ENCODE measurements at places on chromosomes 5 and 9.

GRCh38 chr5:139392678-139393496, 2.0 kb downstream of the PROB1 start:
- peak; percentile 71 for DNase-seq

- DNase-seq = no peak
Observed at GRCh38 chr9:34719021-34719768, 9.3 kb upstream of the CCL21 start.

DNA sequence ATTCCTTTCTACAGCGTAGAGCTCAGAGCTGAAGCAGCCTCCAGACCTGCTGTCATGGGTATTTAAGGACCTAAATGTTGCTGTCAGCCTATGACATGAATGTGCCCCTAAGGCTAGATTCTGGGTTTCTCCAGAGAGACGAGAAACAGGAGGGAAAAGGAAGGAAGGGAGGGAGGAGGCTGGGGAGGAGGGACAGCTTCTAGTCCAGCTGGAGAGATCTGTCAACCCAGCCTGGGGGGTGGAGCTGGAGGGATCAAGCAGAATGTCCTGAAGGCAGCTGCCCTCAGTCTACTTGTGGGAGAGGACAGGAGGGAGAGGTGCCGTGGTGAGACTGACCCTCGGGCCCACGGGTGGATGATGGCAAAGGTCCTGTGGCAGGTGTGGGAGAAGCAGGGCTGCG, 1.1 kb upstream of the DBH start:
- no peak for DNase-seq

- no peak for DNase-seq
Observed at GRCh38 chr9:126126807-126127206, 199.8 kb upstream of the MVB12B start.

- no peak for DNase-seq
Observed at GRCh38 chr5:82635561-82636288, 357.6 kb upstream of the RPS23 start.

GRCh38 chr5:61599370-61600122, 267.5 kb downstream of the ZSWIM6 start:
- no peak for DNase-seq

GRCh38 chr5:86407711-86408110, 210.0 kb upstream of the COX7C start:
- no peak for DNase-seq

GRCh38 chr9:113511856-113512761, 48.6 kb downstream of the RGS3 start:
- peak; percentile 72 for DNase-seq

GRCh38 chr9:26244661-26245451, 566.6 kb upstream of the TUSC1 start:
- DNase-seq = no peak

- DNase-seq = no peak
Observed at GRCh38 chr5:78534148-78534904, 114.2 kb downstream of the LHFPL2 start.

GRCh38 chr5:134878403-134878802, 4.2 kb downstream of the TXNDC15 start:
- DNase-seq = no peak

DNA sequence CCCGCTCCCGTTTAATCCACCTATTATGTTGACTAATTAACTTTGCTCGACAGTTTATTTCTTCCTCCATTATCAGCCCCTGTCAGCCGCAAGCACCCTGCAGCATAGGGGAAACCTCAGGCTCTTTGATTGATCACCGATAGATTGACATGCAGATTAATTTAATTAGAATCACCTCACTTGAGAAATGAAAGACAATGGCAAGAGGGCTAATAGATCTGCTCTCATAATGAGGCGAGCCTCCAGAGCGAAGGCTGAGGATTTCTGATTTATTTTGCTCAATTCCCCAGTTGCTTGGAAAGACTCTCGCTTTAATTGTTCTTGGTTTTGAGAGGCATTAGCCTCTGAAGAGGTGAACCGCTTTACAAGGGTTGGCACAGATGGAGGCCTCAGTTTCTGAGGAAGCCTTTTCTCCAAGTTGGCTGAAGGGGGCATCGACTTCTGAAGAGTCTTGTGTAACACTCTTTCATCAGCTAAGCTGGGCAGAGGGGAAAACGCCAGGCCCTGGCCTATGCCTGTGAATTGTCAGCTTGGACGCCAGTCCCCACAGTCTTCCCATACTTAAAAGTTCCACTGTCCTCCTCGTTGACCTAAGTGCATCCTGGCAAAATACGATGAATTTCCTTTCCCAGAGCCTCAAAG, 275.4 kb downstream of the EBF1 start:
- no peak for DNase-seq

DNA sequence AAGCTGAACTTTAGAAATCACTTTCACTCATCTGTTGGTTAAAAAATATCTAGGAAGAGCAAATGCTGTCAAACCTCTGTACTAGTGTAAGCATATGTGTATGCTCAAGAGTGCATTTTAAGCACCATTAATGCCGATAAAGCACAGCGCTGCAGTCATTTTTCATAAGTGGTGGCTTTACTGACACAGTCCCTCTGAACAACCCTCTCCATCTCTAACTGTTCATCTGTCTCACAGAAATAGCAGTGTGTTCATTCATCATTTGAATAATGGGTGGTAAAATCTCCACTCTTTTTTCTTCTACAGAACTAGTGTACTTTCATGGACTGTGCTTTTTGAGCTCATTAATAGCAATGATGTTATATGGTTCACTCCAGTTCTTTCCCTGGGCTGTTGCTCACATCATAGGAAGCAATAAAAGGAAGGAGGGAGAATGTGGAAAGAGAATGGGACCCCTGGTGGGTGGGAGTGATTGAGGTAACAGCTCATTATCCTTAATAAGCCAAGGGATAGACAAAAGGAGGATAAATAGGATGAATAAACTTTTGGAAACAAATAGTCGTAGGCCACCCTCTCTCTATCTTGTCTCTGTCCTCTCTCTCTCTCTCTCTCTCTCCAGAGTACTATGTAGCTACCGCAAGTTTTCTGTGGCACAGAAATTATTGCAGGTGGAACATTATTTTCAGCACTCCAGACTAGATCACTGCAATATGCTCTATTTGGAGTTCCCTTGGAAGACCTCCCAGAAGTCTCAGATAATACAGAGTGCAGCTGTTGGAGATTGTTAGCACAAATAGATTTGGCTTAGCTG, 117.9 kb upstream of the PRDM9 start:
- DNase-seq = no peak

DNA sequence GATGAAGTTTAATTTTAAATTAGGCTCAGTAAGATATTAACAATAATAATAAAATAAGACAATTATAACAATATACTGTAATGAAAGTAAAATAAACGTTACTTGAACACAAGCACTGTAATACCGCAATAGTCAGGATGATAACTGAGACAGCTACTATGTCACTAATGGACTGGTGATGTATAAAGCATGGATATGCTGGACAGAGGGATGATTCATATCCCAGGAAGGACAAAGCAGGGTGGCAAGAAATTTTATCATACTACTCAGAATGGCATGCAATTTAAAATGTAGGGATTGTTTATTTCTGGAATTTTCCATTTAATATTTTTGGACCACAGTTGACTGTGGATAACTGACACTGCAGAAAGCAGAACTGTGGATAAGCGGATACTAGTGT, 196.9 kb downstream of the VPS13A start:
- DNase-seq = no peak

DNA sequence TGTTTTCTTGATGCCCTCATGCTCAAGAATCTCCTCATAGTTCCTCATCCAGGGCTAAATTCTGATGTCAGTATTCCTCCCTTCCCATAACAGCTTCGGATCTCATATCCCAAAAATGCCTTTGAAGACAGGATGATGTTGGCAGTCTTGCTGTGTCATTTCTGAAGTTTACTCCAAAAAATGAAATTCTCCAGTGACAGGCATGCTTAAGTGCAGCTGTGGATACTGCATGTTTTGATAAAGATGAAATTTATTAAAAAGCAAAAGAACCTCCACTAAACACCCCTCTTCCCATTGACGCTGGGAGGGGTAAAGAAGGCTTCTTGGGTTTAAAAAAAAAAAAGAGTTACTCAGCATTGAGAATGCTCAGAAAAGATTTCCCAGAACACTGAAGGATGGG, 43.1 kb downstream of the NDST1 start:
- no peak for DNase-seq

DNA sequence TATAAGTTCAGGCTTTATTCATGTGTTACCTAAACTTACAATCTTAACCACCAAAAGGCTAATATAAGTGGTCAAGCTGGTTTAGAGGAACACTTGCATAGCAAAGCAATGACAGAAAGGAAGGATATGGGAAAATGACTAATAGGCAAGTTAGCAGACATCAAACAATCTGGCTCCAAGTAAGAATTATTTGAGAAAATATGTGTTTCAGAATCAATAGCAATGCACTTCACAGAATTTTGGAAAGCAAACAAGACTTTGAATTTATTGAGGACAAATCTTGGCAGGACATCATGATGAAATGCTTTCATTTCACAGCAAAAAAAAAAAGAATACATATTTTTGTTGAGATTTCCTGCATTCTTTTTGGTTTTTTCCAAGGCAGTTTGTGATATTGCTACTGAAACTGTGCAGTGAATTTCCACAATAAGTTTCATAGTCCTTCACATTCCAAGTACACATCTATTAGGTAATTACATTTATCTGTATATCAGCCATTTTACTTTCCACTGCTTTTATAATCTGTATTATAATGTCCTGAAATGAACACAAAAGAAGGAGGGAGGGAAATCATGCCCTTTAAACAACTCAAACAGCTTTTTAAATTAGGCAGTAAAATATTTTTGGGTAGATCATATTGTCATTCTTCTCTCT, 417.9 kb downstream of the NR2F1-AS1 start:
- no peak for DNase-seq

DNA sequence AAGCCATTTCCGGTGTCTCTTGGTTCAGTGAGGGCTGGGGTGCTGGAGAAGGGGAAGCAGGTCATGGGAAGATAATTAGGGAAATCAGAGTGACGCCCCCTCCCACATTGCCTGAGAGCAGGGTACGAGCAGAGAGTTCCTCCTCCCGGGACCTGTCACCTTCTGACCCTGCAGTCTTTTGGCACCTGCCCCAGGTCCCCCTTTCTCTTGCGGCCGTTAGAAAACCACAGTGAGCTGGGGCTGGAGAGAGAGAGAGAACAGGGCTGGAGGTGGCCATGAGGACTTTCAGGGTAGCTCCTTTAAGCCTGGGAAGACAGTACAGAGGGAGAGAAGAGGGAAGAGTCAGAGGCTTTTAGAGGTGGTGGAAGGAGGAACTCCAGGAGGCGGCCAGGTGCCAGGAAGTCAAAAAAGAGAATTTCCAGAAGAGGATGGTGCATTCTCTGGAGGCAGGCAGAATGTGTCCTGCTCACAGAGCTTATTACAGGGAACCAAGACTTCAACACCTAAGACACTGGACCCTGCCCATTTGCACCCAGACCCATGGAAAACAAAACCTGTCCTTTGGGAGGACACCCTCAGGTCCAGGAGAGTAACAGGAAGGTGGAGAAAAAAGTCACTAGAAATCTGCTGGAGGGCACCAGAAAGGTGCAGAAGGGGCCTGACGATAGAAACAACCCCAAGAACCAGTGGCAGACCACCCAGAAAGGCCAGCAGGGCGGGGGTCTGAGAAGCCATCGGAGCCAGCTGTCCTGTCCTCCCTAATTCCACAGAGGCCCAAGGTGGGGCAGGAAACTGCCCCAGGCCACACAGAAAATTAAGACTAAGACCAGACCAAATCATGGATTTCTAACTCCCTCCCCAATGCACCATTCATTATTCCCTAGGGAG, 6.5 kb upstream of the ACSL6 start:
- no peak for DNase-seq

Measured in activated T-helper 9 cell treated with anti-CD3 and anti-CD28 coated beads, Interleukin-2, amount 50 U/mL, for 16 hours (primary cell).